ENCODE measurements at places on chromosomes 16 and 17.

DNA sequence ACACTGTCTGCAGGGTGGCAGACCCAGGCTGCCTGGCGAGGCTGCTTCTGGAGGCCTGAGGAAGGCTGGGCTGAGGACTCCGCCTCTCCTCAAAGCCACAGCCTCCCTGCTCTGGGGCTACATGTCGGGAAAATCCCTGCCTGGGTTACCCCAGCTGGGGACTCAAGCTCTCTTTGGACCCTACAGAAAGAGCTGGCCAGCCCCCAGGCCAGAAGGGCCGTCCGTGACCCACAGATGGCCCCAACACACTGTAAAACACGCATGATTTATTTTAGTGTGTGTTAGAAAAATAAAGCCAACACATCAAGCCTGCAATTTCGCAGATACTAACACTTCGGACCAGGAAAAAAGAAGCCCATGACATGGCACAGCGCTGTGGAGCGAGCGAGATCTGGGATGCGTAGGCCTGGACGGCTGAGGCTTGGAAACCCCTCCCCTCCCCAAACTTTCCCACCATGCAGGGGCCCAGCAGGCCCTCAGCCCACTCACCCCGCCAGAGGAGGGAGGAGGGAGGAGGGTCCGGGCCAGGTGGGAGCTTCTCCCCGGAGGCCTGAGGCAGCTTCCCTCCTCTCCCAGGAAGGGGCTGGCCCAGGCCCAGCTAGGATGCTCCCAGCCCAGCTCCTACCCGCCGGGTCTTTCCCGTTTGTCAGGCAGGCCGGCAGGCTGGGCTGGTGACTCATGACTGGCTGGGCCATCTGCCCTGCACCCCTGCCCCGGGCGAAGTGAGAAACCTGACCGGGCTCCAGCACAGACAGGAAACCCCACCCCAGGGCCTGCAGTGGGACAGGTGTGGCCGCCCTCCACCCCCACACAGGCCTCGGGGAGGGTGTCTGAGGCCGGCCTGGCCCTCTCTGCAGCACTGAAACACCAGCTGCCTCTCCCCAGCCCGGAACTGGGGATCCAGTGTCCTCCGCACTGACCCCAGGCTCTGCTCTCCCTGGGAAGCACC is 34.1 kb upstream of the SLC38A10 start:
- peak; percentile 83 for DNase-seq

DNA sequence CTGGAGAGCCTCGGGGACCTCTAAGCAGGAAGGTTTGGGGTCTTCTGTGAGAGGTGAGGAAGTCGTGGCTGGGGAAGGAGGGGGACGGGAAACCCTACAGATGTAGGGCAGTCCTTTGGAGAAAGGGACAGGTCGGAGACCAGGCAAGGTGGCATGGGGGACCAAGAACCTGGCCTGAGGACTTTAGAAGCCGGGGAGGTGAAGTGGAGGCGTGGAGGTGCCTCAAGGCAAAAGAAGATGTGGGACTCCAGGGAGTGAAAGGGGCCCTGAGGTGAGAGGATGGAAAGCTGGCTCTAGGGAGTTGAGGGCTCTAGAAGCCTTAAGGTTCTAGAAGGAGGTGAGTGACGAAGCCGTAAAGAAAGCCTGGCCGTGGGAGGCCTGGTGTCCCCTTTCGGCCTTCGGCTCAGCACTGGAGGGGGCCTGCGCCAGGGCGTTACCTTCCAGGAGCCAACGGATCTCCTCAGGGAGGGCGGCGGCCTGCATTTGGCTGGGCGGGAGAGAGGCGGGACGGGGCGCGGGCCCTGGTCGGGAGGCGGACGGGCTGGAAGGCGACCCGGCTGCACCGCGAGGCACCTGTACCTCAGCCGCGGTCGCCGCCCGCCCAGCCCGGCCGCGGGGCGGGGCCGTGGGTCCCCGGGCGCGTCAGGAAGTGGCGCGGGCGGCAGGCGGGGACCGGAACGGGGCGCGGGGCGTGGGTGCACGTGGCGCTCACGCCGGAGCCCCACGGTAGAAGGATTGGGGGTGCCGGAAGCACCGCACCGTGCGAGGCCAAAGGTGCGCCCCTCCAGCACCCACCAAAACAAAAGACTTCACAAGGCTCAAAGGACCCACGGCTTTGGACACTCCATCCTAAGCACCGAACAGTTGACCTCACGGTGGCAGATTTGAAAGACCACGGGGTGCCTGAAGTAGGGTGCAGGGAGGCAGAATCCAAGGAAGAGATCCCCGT is at the start of gene SKAP1:
TSS of gene SKAP1 (minus strand) at position 577 of the 949 bp plus-strand sequence.
- DNase-seq: no peak

DNA sequence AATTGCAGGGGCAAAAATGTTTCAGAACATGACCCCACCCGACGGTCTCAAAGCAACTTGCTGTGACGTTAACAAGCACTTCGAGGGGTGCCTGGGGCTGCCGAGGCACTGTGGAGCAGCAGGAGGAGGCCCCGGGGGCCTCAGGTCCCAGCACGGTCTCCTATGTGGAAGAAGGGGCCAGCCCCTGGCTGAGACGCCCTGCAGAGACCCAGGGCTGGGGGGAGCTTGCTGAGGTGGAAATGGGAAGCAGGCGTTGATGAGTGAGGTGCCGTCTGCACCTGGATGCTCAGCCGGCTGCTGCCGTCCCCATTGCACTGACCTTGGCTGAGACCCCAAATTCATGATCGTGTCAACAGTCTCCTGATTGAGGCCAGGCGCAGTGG is 46.5 kb downstream of the NT5M start:
- DNase-seq: no peak

GRCh38 chr17:34252444-34253138 is 2.5 kb upstream of the CCL2 start:
- peak; percentile 78 for DNase-seq

DNA sequence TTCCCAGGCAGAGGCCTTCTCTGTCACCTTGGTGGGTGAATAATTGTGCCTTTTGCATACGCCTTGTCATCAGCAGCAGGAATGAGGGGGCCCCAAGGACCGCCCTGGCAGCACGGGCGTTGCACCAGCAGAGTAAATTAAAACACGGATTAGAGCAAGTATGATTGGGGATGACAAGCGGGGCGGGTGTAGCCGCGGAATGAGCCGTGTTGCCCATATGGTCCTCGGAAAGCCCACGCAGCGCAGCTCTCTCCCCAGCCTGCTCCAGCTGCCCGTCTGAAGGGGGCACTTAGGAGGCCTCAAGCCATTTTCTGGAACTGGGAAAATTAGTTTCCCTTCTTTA is 299.4 kb upstream of the IRX3 start:
- no peak for DNase-seq

- no peak for DNase-seq
Measured at GRCh38 chr17:44014133-44014436, 678 bp downstream of the TMEM101 start.
